ENCODE measurements at places on chromosomes 4 and X.

GRCh38 chr4:72302981-72303704 is 265.9 kb downstream of the ADAMTS3 start:
- DNase-seq = peak; percentile 53

- peak; percentile 59 for DNase-seq
These were observed 85.4 kb upstream of the GBA3 start for GRCh38 chr4:22607382-22607781.

DNA sequence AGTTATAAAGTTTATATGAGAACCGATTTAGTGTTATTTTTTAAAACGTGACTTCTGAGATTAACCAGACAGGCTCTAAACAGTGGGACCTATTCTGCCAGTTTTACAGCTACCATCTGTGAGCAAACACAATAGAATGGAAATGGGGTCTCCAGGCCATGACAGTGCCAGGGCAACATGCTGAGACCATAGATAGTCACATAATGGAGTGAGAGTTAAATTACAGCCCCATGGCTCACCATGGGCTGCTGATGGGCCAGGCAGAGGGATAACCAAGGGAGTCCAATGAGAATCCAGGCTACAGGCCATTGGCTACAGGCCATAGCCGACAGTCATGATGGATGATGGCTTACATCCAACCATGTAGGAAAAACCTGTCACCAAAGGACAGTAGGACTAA is 183.5 kb upstream of the NDP start:
- DNase-seq = no peak

GRCh38 chr4:26299254-26299882 is 21.4 kb upstream of the RBPJ start:
- no peak for DNase-seq

- no peak for DNase-seq
These were observed 30.7 kb upstream of the RPS6KA6 start for GRCh38 chrX:84218726-84219125.

GRCh38 chr4:109248322-109248900 is 54.0 kb downstream of the COL25A1 start:
- DNase-seq = no peak

DNA sequence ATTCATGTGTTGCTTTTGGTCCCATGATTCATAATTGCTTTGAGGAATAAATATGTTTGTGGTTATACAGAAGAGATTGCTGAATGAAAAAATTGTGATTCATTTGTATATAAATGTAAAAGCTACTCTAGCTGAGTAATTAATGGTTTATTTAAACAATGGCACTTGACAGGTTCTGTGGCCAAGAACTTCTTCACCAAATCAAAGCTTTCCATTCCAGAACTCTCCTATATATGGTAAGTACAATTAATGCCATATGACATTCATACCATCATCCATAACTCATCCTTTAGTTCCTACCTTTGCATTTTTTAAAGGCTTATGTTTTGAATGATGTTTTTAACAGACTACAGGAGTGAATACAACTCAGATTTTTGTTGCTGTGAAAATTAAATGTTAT is 105.8 kb downstream of the REPS2 start:
- no peak for DNase-seq

DNA sequence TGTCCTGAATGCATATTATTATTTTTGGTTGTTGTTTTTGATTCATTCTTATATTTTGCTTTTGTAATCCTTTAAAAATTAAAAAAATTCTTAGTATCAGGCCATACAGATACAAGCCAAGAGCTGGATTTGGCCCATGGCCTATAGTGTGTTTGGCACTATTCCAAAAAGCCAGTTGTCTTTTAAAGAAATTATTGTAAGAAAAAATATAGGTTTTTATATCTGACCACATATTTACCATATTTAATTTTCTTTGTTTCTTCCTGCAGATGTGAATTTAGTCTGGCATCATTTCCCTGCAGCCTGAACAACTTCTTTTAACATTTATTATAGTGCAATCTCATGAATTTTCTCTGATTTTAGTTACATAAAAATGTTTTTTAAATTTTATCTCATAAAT is 652.8 kb upstream of the NR3C2 start:
- no peak for DNase-seq

DNA sequence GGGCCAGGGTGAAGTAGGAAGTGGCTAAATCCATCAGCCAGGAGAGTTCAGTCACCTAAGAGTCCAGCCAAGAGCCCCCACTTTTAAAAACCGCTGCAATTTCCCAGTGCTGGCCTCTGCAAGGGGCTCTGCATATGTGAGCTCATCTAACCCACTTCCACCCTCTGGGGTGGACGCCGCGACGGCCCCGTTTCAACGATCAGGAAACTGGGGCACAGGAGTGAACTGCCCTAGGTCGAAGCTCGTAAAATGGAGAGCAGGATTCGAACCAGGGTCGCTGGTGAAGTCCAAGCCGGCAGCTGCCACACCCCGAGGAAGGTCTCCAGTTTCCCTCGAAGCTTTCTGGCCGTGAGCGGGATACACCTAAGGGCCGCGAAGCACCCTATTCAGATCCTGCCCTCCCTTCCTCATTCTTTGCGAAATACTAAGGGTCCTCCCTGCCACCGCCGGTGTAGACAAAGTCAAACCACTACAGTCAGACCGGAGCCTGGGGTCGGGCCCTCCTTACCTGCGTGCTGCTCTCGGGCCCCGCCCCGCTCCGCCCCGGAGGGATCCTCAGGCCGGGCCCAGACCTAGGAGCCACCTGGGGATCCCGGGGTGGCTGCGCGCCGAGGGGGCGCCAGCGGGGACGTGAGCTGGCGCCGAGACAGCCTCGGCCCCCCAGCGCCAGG is 446 bp downstream of the EVC2 start:
- peak; percentile 57 for DNase-seq

DNA sequence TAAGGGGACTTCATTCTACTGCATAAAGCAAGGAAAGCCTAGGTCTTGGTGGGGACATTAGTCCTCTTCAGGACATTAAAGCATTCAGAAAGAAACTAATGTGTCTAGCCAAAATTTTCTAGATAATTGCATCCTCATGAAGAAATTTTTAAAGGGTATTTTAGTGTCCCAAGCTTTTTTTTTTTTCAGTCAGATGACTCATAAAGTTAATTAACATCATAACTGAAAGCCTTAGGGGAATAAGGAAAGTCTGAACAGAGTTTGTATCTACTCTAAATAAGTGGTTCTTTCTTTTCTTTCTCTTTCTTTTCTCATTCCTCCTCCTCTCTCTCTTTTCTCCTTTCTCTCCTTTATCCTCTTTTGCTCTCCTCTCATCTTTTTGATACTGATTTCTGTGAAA is 202.4 kb downstream of the ADAMTS3 start:
- DNase-seq = no peak

DNA sequence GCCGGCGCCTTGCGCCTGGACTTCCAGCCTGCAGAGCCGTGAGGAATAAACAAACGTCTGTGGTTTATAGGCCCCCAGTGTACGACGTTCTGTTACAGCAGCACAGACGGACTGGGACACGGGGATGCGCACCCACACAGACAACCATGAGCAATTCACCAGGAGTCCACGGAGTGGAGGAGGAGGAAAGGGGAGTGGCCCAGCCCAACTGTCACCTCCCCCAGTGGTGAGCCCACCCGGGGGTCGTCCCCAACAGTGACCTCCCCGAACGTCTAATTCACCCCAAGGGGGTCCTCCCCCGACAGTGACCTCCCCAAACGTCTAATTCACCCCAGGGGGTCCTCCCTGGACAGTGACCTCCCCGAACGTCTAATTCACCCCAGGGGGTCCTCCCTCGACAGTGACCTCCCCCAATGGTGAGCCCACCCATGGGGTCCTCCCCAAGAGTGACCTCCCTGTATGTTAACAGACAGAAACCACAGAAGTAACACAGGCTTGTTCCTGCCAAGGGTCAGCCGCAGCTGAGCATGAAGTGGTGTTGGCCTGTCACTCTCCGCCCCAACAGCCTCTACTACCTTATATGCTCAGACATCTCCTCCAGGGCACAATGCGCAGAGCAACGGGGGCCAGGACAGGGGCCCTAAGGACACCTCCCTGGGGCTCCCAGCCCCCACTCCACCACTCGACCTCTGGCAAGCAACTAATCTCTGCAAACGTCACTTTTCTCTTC is 6.2 kb downstream of the GAK start:
- no peak for DNase-seq

DNA sequence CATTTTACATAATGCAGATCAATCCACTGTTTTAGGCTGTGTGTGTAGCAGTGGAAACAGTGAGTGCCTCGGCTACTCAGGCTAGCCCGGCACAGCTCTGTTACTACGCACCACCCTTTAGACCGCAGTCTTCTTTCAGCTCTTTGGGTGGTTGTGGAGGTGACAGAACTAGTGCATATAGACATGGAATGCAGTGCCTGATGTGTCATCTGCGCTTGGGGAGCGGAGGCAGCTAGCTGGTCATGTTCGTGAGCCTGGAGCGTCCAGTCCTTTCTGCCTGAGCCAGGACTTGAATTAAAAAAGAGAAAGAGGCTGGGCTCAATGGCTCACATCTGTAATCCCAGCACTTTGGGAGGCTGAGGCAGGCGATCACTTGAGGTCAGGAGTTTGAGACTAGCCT is 4.8 kb downstream of the TBC1D14 start:
- DNase-seq = no peak

DNA sequence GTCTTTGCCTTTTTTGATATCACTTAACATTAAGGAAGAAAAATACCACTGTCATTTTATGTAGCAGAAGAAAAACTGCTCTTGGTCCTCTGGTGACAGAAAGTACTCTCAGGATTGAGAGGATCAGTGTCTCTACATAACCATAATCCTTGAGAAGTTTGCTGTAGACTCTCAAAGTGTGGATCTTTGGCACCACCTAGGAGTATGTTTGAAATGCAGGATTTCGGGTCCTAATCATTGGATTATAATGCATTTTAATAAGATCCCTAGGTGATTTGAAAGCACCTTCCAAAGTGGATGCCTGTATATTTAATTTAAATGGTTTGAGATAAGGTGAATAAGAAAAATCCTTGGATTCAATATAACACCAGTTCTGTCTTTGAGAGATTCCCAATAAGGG is 23.2 kb downstream of the MOB1B start:
- no peak for DNase-seq

DNA sequence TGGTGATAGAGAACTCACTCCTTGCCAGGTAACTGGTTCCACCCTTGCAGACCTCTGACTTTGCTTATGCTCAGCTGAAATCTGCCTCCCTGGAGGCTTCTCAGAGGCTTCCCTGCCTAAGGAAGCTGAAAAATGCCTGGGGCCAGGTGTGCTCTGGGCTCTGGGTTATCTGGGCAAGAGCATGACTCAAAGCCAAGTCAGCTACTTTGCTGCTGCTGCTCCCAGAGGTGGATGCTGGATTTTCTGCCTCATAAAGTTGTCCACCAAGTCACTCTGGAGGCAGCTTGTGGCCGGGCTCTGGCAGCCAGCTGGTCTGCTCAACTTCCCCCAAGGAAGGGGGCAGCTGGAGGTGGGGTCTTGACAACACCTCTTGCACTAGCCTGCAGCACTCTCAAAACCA is 132.7 kb downstream of the PJA1 start:
- no peak for DNase-seq

DNA sequence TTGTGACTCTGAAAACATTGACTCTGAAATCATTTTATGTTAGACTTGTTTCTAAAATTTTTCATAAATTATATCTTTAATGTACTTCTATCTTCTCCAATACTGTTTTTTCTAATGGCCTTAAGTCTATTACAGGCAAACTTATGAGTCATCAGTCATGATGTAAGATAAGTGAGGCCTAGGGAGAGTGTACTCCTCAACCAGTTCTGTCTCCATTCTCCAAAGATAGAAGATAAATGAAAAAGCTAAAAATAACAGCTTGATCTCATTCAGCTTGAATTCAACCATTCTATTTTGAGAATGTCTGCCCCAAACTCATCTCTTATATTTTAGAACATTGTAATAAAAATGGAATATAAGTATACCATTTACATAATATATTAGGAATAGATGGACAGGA is 34.5 kb downstream of the STBD1 start:
- DNase-seq = no peak

DNA sequence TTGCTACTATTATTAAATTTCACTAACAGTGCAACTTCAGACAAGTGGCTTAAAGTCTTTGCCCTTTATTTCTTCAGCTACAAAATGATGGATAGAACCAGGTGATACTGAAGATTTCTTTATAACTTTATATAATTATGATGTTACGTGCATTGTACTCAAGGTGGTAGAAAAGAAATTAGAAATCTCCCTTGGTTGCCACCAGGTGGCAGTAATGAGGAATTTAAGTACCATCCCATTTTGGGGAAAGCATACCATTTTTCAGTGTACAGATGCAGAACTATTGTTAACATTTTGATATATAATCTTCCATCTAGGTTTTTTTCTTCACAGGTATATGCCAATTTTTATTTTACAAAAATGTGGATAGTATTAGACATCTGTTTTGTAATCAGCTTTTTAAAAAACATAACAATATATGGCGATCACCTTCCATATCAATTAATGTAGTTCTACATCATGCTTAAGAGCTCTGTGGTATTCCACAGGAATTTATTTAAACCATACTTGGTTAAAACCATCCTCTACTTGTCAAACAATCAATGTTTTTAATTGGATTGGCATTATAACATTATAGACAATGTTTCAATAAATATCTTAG is 37.7 kb upstream of the RAB33B start:
- no peak for DNase-seq

GRCh38 chr4:7812231-7812857 is 127.3 kb downstream of the AFAP1 start:
- no peak for DNase-seq

- DNase-seq = no peak
These were observed 72.2 kb upstream of the STOX2 start for GRCh38 chr4:183832776-183833450.

- no peak for DNase-seq
These were observed 80.5 kb downstream of the NHSL2 start for GRCh38 chrX:71991164-71991563.

GRCh38 chrX:133543654-133544053 is 128.4 kb upstream of the GPC4 start:
- DNase-seq = no peak

- no peak for DNase-seq
These were observed 76.4 kb upstream of the MYOZ2 start for GRCh38 chr4:119059221-119059620.

DNA sequence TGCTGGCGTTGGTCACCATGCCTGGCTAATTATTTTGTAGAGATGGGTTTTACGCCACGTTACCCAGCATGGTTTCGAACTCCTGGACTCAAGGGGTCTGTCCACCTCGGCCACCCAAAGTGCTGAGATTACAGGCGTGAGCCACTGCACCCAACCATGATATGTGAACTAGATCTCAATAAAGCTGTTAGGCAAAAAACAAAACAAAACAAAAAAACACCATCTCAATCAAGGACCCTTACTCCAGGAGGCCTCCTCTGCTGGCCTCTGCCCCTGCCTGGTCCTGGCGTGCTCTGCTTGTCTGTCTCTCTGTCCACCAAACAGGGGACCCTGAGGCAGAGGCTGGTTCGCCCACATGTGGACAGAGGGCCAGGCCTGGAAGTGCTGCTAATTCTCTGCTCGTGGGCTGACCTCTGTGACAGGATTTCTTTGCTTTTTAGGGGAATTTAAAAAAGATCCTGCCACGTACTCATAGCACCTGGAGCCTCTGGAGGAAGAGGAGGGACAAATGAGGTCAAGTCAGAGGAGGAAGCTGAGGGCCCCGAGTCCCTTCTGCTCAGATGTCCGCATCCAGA is 32.7 kb upstream of the WFS1 start:
- no peak for DNase-seq

GRCh38 chrX:41122664-41123257 is 37.5 kb downstream of the USP9X start:
- DNase-seq = no peak

Data from activated CD8-positive, alpha-beta memory T cell treated with anti-CD3 and anti-CD28 coated beads, Interleukin-2, amount 50 U/mL, for 48 hours (primary cell).